ENCODE measurements at places on chromosomes 6 and 20.

DNA sequence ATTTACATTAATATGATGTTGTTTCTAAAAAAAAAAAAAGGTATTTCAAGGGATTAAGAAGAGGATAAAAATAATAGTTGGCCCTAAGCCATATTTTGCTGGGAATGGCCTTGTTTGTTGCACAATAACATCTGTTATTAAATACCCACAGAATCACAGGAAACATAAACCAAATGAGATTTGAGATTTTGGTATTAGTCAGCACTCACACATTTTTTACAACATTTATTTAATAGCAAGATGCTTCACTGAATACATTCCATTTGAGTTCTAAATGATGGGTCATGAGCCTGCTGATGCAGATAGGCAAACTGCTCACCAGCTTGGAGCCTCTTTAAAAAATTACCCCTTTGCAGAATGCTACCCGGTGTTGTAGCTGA is 92.9 kb upstream of the ENPP5 start:
- peak; percentile 24 for DNase-seq

- no peak for DNase-seq
Measured at GRCh38 chr6:128161263-128161662, 260.4 kb upstream of the THEMIS start.

GRCh38 chr6:38167598-38167997 is 348.1 kb downstream of the ZFAND3 start:
- DNase-seq, result no peak

DNA sequence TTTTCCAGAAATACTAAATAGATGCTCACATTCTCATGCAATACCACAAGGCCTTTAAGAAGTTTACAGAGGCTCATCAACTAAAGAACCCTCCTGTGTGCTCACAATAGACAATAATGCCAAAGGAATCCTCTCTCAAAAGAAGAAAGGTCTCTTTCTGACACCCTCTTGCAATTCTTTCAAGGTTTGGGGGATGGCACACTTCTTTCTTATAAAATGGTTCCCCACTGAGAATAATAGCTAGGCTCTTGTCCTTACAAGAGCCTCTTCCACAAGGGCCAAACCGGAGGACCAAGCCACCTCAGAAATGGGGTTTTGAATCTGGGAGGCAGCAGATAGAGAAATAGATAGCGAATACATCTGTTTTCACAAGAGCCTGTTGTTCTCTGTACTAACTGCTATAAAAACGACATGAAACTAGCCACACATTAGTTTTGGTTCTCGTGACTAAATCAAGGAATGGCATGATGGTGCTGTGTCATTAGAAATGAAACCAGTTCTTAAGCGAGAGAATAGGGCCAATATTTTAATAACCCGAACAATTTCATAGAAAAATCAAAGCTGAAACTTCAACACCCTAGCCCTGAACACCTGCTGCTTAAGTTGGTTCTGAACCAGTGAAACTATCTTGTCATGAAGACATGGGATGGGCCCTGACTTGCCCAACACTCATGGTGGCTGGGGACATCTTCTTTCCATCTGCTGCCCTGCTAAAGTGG is 81.1 kb downstream of the PRDM1 start:
- no peak for DNase-seq

GRCh38 chr6:134031696-134032255 is 20.6 kb downstream of the SLC2A12 start:
- DNase-seq, result no peak

DNA sequence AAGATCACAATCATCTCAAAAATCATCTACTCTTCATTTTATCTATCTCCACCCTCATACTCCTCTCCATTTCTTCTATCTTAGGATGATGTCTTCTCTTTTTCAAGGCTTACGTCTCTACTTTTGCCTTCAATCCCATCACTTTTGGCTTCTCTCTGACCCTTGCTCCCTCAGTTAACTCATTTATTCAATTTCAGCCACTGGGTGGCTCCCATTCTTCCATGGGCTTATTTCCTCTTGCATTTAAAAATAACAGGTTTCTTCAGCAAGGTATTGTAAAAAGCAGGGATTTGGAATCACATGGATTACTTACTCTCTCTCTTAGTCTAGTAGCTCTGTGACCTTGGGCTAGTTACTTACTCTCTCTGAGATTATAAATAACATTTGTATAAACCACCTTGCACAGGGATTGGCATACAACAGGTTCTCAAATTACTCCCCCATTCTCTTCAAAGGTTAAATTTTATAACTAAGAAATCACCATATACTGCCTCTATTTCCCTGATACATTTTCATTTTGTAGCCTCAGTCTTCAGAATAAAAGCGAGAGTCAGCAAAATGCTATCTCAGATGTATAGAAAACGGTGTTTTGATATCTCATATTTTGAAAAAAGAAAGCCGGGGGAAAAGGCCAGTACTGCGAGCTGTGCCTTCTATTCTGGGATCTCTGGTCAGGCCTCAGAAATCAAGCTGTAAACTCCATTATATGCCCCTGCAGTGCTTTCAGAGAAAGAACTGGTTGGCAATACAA is 5.5 kb downstream of the ZSCAN12 start:
- DNase-seq, result no peak

DNA sequence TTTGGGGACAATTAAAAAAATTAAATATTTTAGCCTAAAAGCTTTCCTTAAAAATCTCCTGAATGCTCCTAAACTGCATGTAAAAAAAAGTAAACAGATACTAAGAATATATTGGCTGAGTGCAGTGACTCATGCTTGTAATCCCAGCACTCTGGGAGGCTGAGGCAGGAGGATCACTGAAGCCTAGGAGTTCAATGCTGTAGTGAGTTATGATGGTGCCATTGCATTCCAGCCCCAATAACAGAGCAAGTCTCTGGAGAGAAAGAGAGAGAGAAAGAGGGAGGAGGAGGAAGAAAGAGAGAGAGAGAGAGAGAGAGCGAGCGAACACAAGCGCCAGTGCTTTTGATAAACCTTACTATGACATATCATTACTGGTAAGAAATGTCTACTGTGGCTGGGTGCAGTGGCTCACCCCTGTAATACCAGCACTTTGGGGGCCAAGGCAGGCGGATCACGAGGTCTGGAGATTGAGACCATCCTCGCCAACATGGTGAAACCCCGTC is 58.8 kb downstream of the FKBP5 start:
- DNase-seq, result no peak

GRCh38 chr6:79824202-79824601 is 123.2 kb downstream of the ELOVL4 start:
- DNase-seq, result no peak

GRCh38 chr6:13435477-13436246 is 51.7 kb downstream of the GFOD1 start:
- no peak for DNase-seq

GRCh38 chr20:35878113-35878625 is 76.1 kb downstream of the SCAND1 start:
- DNase-seq, result no peak

GRCh38 chr6:15145821-15146220 is 100.0 kb upstream of the JARID2 start:
- DNase-seq, result no peak

Data from amniotic stem cell (primary cell).